ENCODE measurements at places on chromosomes 7 and 10. TPM values are rescaled to one million over a fixed set of nuclear protein-coding genes. Genes with fewer than 3 reads are reported as not detected.

DNA sequence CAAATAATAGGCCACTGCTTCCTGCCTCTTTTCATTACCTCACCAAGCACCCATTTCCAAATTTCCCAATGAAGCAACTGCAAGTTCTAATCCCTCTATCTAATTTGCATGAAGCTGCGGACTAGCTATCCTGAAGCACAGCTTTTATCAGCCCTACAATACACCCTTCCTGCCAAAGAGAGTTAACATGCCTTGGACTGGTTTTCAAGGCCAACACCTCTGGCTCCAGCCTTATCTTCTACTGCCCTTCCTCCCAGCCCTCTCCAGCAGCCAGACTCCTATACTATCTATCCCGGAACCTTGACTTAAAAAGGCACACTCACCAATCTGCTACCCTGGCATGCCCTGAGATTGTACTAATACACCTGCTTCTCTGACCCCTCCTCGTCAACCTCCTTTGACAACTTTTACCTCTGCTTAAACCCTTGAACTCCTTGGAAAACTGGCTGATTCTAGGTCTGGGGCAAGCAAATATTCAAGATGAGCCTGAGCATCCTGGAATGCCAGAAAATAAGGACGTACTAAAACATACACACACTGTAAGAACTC lies 73.4 kb downstream of the SGMS1 start:
- no peak for DNase-seq

- no peak for DNase-seq
Observed at GRCh38 chr7:4791101-4791737, 15.8 kb downstream of the AP5Z1 start.

- DNase-seq: no peak
Observed at GRCh38 chr7:73342645-73343044, 14.7 kb downstream of the FKBP6 start.

The FAM180A gene
- total RNA-seq: not detected

GRCh38 chr7:46386428-46387399 lies 465.6 kb upstream of the IGFBP3 start:
- no peak for DNase-seq

- DNase-seq: no peak
Observed at GRCh38 chr10:123797813-123798212, 93.8 kb downstream of the CPXM2 start.

All from B cell (primary cell).